Esophagus mucosa (tissue), 1 donor: ENCODE measurements at places on chromosomes 6 and 20. TPM values are rescaled to one million over a fixed set of nuclear protein-coding genes. Genes with fewer than 3 reads are reported as not detected.

DNA sequence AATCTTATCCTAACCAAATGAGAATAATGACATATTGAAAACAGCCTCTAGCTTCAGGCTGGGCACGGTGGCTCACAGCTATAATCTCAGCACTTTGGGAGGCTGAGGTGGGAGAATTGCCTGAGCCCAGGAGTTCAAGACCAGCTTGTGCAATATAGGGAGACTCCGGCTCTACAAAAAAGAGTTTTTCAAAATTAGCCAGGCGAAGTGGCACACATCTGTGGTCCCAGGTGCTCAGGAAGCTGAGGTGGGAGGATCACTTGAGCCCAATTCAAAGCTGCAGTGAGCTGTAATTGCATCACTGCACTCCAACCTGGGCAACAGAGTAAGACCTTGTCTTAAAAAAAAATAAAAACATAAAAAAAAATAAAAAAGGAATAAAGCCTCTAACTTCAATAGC, 4.7 kb downstream of the TUBB2A start:
- ATAC-seq, result no peak

DNA sequence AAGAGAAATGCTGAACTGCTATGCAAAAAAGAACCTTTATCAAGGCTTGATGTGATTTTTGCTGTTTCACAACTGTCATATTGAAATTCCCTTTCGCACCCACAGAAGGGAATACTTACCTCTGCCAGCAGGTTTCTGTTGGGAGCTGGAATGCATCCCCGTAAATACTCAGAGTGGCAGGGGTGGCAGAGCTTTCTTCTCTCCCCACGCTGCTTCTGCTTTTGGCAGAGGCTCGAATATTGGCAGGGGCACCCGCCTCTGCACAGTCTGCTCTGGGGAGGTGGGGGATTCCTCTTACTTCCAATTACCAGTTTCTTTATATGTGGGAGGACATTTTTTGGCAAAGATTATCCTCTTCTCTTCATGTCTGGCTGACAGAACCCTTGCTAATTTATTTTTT, 28.4 kb downstream of the TMEM200A start:
- ATAC-seq, result no peak

DNA sequence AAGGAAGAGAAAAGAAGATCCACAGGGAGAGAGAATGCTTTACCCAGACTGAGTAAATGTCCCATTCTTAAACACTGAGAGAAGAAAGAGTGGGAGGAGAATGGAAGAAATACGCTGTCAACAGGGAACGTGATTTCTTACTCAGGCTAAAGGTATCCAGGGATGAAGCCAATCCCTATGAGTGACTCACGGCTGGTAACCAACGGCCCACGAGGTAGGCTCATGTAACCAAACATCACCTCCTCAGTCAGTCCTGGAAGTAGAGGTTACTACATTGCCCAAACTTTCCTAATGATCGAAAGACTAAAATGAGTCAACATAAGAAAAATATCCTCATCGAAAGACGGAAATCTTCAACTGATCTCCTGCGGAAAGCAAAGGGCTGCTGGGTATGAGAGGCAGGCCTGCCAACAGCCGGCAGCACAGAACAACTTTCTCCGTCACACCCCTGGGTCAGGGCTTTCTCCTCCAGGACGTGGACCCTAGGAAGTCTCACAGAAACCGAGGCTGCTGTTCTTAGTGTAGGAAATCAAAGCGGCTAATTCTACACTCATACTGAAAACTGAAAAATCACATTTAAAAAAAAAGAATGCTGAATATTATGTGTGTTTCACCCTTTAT, 292.6 kb downstream of the GMDS start:
- peak; percentile 99 for ATAC-seq

GRCh38 chr6:8057793-8058192, 6.4 kb downstream of the BLOC1S5 start:
- no peak for ATAC-seq

DNA sequence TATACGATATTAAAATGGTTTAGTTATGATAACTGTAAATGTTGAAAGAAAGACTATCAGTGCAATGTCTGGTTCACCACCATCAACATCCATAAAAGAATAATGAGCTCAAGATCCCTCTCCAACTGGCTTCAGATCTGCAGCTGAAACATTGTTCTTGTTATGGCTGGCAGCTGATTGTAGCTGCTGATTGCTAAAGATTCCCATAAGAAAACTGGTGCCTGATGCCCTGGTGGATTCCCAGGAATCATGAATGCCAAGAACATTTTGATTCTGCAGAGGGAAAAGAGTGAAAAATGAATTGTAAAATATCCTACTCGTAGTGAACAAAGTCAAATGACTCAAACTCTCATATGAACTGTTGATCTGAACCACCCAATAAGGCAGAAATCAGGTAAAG, 1160.2 kb downstream of the EPHA7 start:
- no peak for ATAC-seq

GRCh38 chr6:151380848-151381205, 10.5 kb downstream of the ZBTB2 start:
- ATAC-seq, result no peak

- ATAC-seq, result no peak
These were observed 239.7 kb upstream of the GMDS start for GRCh38 chr6:2485116-2485515.

GRCh38 chr6:158219228-158219627, 51.1 kb downstream of the GTF2H5 start:
- peak; percentile 99 for ATAC-seq

- peak; percentile 1 for ATAC-seq
These were observed 12.8 kb upstream of the ZNFX1 start for GRCh38 chr20:49290608-49291191.

- ATAC-seq, result no peak
These were observed 11.4 kb downstream of the HLA-A start for GRCh38 chr6:29953686-29954085.

DNA sequence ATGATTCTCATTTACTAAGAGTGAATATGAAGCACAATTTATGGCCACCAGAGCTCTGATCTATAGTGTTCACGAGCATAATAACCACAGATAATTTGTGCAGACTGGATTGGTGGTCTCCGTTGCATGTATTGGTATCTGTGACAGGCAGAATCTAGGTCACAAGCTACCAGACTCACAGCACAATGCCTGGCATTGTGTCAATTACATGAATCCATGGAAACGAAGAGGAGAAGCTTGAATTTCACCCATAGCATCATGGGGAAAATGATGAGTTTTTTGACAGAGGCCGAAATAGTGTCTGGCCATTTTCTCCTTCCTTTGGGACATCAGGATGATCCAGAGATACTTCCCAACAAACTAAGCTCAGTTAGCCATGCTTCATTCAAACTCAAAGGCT, 52.3 kb upstream of the TMEM170B start:
- no peak for ATAC-seq

DNA sequence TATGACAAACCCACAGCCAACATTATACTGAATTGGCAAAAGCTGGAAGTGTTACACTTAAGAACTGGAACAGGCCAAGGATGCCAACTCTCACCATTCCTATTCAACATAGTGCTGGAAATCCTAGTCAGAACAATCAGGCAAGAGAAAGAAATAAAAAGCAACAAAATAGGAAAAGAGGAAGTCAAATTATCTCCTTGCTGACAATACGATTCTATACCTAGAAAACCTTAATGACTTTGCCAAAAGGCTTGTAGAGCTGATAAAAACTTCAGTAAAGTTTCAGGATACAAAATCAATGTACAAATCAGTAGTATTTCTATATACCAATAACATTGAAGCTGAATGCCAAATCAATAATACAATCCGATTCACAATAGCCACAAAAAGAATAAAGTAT, 32.4 kb downstream of the OR5V1 start:
- no peak for ATAC-seq

Gene CAPN11
- 0.12 TPM for total RNA-seq

Gene SLC29A1
- 12.8 TPM for total RNA-seq

Gene C6orf132
- total RNA-seq, result 216 TPM

Gene LRRN4
- total RNA-seq, result not detected
